ENCODE measurements at places on chromosomes 6 and 20.
A peak's percentile ranks its signal among the peaks of the same experiment; 100 is the strongest.

DNA sequence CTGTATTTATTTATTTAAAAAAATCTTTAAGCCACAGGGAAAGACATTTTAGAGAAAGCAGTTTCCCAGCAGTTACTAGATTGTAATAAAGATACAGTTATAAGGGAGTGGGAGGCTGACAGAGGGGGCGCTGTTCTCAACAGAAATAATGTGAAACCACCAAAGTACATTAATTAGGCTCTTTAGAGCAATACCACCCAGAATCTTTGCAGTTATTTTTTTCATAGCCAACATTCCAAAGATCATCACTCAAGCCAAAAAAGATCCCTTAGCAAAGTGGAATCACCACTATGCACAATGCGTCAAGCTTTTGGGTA lies 331.3 kb upstream of the DEFB112 start:
- no peak for DNase-seq

GRCh38 chr20:51666126-51666525 lies 102.1 kb downstream of the ATP9A start:
- no peak for DNase-seq

DNA sequence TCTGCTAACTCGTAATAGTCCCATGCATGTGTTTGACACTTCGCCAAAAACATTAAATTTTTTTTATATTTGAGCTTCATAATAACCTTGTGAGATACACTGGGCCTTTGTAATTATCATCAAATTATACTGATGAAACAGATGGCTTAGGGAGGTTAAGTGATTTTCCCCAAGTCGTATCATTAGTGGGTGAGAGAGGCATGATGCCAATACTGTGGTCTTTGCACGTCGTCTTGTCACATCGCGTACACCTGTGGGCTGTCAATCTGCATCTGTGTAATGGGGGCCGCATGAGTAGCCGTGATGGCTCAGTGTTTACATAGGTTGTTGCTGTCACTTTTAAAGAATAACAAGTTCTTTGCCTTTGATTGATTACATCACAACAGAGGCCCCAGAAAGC lies 1.7 kb downstream of the PRL start:
- no peak for DNase-seq

GRCh38 chr20:7989379-7989778 lies 30.2 kb downstream of the TMX4 start:
- DNase-seq: no peak

DNA sequence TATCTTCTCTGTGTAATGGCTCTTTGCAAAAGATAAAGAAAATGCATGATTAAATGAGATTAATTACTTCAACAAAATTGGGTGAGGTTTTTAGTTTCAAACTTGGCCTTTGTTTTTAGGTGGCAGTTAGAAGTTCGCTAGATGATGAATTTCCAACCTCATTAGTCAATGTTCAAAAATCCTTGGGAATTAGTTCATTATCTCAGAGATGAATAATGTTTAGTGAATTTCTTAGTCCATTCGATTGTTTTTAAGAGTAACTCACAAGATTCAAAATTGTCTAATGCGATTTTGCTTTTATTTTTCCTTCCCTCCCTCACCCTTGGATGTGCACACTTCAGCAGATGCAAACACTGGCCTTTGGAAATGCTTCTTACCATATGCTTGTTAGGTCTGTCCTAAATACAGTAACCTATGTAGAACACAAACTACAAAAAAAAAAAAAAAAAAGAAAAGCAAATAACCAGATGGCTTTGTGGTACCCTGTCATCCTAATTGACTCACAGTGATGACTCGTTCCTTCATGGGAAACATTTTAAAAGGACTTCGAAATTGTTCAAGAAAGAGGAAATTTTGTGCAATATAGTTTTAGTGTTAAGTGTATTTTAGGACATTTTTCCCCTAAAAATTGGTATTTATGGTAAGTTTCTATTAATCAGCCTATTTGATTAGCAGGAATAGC lies 66.7 kb downstream of the FAM229B start:
- no peak for DNase-seq

GRCh38 chr20:3613821-3614440 lies 49.3 kb downstream of the GFRA4 start:
- DNase-seq: no peak

- no peak for DNase-seq
Observed at GRCh38 chr6:35473075-35473849, 5.1 kb downstream of the RPL10A start.

DNA sequence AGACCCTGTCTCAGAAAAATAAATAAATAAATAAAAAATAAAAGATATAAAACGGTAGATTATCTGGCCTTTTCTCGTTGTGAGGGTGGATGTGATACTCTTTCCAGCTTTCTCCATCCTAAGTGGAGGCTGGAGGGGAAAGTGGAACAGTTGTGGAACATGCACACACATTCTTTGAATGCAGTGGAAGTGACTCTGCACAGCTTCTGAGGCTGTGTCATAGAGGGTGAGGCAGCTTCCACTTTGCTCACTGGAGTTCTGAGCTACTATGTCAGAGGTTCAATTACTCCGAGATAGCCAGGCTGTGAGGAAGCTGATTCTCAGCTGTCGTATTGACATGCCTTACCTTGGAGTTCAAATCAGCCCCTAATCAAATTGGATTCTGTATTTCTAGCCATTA lies 82.2 kb downstream of the CHMP4B start:
- no peak for DNase-seq

DNA sequence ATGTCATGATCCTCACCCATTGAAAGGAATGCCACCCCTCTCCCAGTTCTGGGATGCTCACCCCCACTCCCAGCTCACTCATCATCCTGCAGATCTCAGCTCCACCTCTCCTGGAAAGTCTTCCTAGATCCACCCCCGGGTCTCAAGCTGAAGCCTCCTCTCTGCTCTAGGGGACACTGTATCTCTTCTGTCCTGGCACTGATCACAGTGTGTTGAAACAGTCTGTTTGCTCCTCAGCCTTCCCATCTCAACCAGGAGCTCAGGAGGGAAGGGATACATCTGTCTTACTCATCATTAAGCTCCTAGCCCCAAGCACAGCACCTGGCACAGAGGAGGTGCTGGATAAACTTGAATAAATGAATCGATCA lies 80.1 kb downstream of the MRPL14 start:
- no peak for DNase-seq

- no peak for DNase-seq
Observed at GRCh38 chr20:638579-638978, 14.4 kb downstream of the SRXN1 start.

DNA sequence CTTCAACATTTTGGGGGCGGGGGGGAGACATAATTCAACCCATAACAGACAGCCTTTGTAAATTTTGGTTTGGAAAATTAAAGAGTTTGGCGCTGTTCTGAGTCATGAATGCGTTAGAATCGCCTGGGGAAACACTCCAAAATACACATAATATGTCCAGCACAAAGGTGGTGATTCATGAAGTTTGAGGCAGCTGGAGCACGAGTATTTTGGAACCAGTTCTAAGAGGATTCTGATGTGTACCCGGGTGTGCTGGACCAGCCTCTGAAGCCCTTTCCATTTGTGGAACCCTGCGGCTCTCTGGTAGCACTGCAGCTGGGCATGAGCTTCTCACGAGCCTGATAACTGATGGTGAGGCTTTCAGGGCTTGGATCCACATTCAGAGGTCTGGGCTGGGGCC lies 4.7 kb downstream of the GMPR start:
- DNase-seq: no peak

GRCh38 chr20:42281801-42282200 lies 663.6 kb upstream of the CHD6 start:
- no peak for DNase-seq

DNA sequence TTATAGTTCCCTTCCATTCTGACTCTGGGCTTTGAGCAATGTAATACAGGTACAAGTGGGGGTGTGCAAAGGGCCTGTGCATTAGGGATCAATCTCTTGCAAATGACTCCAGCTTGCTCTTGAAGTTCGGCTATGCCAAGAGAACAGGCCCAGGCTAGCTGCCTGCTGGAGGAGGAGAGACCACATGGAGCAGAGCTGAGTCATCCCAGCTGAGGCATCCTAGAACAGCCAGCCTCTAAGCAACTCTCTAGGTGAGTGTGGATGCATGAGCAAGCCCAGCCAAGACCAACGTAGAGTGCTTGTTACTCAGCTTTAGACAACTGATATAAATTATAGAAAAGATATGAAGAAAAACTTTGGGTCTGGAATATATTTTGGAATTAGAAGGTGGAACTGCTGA lies 47.6 kb upstream of the RBM24 start:
- DNase-seq: no peak

- DNase-seq: no peak
Observed at GRCh38 chr20:41168281-41169161, 31.2 kb downstream of the PLCG1 start.

DNA sequence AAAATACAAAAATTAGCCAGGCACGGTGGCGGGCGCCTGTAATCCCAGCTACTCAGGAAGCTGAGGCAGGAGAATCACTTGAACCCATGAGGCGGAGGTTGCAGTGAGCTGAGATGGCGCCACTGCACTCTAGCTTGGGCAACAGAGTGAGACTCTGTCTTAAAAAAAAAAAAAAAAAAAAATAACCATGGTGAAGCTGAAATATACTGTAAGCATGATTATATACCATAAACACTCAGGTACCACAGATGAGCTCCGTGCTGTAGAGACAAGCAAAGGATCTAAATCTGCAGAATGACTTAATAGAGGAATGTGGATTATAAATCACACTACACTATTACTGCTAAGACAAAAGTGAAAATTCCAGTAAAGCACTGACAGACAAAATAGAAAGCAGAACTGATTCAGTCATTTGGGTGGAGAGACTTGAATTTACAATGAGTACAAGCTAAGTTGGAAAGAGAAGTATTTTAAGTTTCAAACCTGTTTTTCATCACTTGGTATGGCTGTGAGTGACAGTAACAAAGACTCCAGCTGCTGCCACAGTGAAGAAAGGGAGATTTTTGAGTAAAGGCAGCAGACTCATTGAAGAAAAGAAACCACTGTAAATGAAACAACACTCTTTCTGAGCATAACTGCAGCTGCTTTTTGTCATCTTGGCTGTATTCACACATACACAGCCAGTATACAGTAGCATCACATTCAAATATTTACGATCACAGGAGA lies 322.1 kb downstream of the RNGTT start:
- no peak for DNase-seq

GRCh38 chr6:13172291-13172690 lies 156.0 kb downstream of the TBC1D7 start:
- DNase-seq: no peak

GRCh38 chr6:146814148-146814750 lies 215.5 kb downstream of the ADGB start:
- DNase-seq: no peak

DNA sequence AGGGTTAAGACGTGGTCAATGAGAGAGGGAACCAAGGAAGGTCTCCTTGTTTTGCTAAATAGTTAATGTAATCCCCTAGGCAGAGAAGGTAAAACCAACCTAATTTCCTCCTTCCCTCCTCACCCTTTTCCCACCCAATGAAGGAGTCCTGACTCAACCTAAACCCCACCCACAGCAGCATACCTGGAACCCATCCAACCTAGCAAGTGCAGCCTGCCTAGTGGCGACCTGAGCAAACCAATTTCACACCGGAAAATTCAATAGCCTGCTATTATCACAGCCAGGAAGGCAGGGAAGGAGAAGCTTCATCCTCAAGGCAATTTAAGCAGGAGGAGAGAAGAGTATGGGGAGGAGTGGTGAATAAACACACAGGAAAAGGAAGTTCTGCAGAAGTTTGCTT lies 46.9 kb downstream of the OSTM1 start:
- DNase-seq: no peak

GRCh38 chr20:45366631-45367030 lies 3.7 kb downstream of the SYS1 start:
- DNase-seq: no peak

- DNase-seq: no peak
Observed at GRCh38 chr6:548517-548916, 108.4 kb downstream of the HUS1B start.

DNA sequence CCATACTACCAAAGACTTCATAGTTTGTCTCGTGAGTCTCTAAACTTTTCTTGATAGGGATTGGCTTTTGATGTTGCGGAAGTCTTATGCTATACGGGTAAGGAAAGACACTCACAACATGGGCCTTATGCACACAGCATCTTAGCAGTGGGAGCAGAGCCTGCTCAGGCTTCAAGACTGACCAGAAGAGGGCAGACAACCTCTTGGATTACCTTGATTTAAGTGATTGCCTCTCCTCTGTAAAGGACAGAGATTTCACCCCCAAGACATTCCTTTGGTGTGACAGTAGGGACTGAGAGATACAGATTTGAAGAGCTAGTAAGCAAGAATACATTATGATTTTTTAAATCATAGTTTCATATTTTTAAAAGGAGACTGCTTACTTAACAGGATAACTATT lies 71.0 kb upstream of the SAMD3 start:
- DNase-seq: peak; percentile 15

DNA sequence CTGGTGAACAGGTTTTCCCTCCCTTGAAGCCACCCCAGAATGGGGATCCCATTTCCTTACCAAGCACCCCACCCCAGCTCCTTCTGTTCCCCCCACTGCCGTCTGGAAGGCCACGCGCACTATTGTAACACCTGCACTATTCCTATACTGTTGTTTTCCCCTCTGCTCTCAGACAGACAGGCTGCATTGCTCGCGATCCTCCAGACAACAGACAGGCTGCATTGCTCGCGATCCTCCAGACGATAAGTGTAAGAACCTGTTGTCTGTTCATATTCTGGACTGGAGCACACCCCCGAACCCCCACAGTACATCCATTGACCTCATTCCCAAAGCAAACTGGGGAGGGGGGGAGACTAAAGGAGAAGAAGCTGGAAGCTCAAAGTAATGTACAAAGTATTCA lies 72.7 kb downstream of the LY86 start:
- no peak for DNase-seq

GRCh38 chr6:157380458-157380778 lies 572 bp upstream of the ZDHHC14 start:
- DNase-seq: no peak

DNA sequence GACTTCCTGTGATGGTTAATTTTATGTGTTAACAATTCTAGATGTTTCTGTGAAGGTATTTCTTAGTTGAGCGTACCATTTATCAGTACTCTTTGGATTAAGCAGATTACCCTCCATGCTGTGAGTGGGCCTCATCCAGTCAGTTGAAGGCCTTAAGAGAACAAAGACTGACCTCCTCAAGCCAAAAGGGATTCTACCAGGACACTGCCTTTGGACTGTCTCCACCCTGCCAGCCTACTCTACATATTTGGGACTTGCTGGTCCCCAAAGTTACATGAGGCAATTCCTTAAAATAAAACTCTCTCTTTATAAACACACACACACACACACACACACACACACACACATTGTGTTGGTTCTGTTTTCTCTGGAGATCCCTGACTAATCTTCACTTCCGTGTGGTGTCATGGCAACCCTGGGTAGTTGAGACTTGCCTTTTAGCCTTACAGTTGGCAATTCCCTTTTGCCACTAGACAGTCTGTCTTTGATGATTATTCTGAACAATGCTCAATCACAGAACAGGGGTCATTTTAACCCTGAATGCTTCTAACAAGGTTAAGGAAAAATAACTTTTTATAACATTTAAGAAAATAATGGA lies 32.2 kb downstream of the MRAP2 start:
- DNase-seq: no peak

- no peak for DNase-seq
Observed at GRCh38 chr6:40227735-40228134, 293.5 kb upstream of the MOCS1 start.

GRCh38 chr20:61436283-61436666 lies 184.2 kb downstream of the CDH4 start:
- no peak for DNase-seq

All from activated CD4-positive, alpha-beta T cell treated with anti-CD3 and anti-CD28 coated beads for 4 hours (primary cell).